ENCODE measurements at places on chromosomes 2 and 18.

DNA sequence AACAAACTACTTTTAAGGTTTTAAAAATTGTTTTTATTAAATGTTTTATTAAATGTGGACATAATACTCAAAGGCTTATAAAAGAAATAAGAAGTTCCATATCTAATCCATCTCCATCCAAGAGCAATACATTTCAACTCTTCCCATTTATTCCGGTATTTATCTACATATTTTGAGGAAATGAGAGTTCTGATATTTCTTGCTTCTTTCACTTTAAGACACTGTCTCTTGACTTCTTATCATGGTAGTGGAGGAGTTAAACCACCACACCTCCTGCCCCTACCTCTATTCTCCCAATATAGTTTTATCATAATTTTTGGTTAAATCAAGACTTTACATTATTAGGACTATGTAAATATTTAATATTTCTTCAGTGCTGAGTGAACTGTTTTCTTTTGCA is 40.7 kb downstream of the TTR start:
- H3K36me3 ChIP-seq: peaks cover 6% of the 10 kb centered on the region
- H3K27ac ChIP-seq: no peak overlapping the region
- H3K27me3 ChIP-seq: peaks cover 12% of the 10 kb centered on the region
- H3K4me1 ChIP-seq: peaks cover 22% of the 10 kb centered on the region

GRCh38 chr2:57376985-57377384 is 669.6 kb upstream of the VRK2 start:
- no peaks in the 10 kb centered on the region for H3K27me3 ChIP-seq
- no peaks in the 10 kb centered on the region for H3K36me3 ChIP-seq
- H3K4me1 ChIP-seq: no peaks in the 10 kb centered on the region
- no peak overlapping the region for H3K27ac ChIP-seq
- H3K4me3 ChIP-seq: no peak overlapping the region

GRCh38 chr2:110866466-110866865 is 134.1 kb downstream of the ACOXL start:
- no peak for DNase-seq
- H3K4me1 ChIP-seq: peaks cover 12% of the 10 kb centered on the region
- peaks cover 2% of the 10 kb centered on the region for H3K27me3 ChIP-seq
- H3K4me3 ChIP-seq: no peak overlapping the region
- no peaks in the 10 kb centered on the region for H3K36me3 ChIP-seq

- no peaks in the 10 kb centered on the region for H3K27me3 ChIP-seq
- peak overlapping the region; percentile 43 for H3K27ac ChIP-seq
- H3K36me3 ChIP-seq: no peaks in the 10 kb centered on the region
- peaks cover 15% of the 10 kb centered on the region for H3K4me1 ChIP-seq
Measured at GRCh38 chr2:42800461-42800962, 8.1 kb upstream of the HAAO start.

GRCh38 chr2:24121066-24121465 is 2.1 kb downstream of the PFN4 start:
- H3K27me3 ChIP-seq: no peaks in the 10 kb centered on the region
- H3K4me3 ChIP-seq: no peak overlapping the region
- H3K4me1 ChIP-seq: peaks cover 13% of the 10 kb centered on the region
- DNase-seq: no peak
- no peak overlapping the region for H3K27ac ChIP-seq

GRCh38 chr2:172278667-172279066 is 148.7 kb upstream of the ITGA6 start:
- DNase-seq: no peak
- no peak overlapping the region for H3K27ac ChIP-seq
- H3K4me1 ChIP-seq: peaks cover 29% of the 10 kb centered on the region
- H3K27me3 ChIP-seq: no peaks in the 10 kb centered on the region
- H3K36me3 ChIP-seq: peaks cover 13% of the 10 kb centered on the region
- no peak overlapping the region for H3K4me3 ChIP-seq

GRCh38 chr2:186612555-186613440 is 22.9 kb downstream of the ITGAV start:
- no peak for DNase-seq
- H3K4me1 ChIP-seq: no peaks in the 10 kb centered on the region
- no peak overlapping the region for H3K4me3 ChIP-seq
- no peaks in the 10 kb centered on the region for H3K27me3 ChIP-seq
- H3K36me3 ChIP-seq: peaks cover 1% of the 10 kb centered on the region
- H3K27ac ChIP-seq: no peak overlapping the region

DNA sequence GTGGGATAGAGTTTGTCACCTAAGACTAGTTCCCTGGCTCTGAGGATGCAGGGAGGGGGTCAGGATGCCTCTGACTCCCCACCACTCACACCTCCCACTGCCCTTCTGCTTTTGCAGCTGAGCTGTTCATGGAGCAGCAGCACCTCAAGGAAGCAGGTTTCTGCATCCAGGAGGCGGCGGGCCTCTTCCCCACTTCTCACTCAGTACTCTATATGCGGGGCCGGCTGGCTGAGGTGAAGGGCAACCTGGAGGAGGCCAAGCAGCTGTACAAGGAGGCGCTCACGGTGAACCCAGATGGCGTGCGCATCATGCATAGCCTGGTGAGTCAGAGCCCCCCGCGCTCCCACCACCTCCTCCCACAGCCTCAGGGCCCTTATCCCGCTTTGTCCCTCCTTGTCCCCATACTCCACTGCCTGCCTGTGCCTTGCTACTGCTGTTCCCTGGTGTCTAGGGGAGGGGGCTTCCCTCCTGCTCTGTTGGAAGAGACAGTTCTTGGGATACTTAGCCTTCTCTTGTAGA is 94.4 kb downstream of the STPG4 start:
- H3K4me1 ChIP-seq: peaks cover 33% of the 10 kb centered on the region
- DNase-seq: no peak
- no peak overlapping the region for H3K4me3 ChIP-seq
- H3K27ac ChIP-seq: no peak overlapping the region
- H3K27me3 ChIP-seq: no peaks in the 10 kb centered on the region

DNA sequence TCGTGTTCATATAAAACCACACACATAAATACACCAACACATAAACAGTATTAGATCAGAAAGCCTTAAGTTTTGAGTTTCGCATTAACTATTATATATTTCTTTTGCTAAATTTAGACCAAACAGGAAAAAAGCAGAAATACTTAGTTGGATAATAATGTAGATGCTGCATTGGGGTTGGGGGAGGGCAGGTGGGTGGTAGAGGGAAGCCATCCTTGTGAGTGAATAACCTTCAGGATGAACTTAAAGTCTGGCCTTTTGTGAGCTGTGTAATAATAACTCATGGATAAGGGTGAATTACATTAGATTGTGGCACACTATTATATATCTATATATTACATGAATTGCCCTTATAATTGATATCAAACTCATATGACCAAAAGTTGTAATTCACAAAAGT is 174.7 kb downstream of the WDR7 start:
- peaks cover 20% of the 10 kb centered on the region for H3K4me1 ChIP-seq
- no peak overlapping the region for H3K4me3 ChIP-seq
- H3K36me3 ChIP-seq: peaks cover 26% of the 10 kb centered on the region
- H3K27ac ChIP-seq: no peak overlapping the region
- no peaks in the 10 kb centered on the region for H3K27me3 ChIP-seq

GRCh38 chr2:73089270-73090030 is 17.9 kb upstream of the SFXN5 start:
- no peak overlapping the region for H3K27ac ChIP-seq
- no peaks in the 10 kb centered on the region for H3K4me1 ChIP-seq
- no peak overlapping the region for H3K4me3 ChIP-seq
- no peaks in the 10 kb centered on the region for H3K27me3 ChIP-seq
- H3K36me3 ChIP-seq: peaks cover 10% of the 10 kb centered on the region

- DNase-seq: no peak
- no peaks in the 10 kb centered on the region for H3K36me3 ChIP-seq
- H3K27me3 ChIP-seq: no peaks in the 10 kb centered on the region
- H3K27ac ChIP-seq: no peak overlapping the region
Measured at GRCh38 chr2:128536925-128537620, 218.4 kb upstream of the HS6ST1 start.

DNA sequence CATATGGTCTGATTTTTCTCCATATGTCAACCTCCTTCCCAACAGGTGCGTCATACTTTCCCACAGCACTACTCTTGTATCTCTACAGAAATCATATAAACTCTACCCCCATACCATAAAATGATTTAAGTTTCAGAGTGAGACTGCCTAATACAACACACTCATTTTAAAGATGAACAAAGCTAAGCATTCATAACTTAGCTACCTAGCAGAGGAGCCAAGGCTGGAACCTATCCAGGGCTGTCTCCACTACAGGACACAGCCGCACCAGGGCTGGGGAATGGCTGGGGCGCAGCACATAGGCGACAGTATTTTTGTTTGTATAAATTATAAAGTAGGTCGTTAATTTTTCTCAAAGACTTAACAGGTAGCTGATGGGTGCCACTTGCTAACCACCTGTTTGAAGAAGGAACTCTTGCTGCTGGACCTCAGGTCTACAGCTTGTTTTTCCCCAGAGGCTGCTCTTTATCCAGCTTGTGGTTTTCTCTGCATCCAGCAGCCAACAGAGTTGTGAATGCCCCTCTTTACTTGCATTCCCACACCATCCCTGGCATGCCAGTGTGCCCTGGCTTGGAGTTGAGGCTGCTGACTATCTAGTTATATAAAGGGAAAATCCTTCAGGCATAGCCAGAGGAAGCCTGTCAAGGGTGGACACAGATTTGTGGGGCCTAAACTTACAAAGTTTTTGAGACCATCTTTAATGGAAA is 62.0 kb downstream of the HNRNPLL start:
- H3K4me3 ChIP-seq: no peak overlapping the region
- H3K36me3 ChIP-seq: no peaks in the 10 kb centered on the region
- peaks cover 6% of the 10 kb centered on the region for H3K27me3 ChIP-seq

- peaks cover 76% of the 10 kb centered on the region for H3K4me1 ChIP-seq
- no peak for DNase-seq
- H3K4me3 ChIP-seq: peak overlapping the region; percentile 96
Measured at GRCh38 chr18:35043207-35043606, 2.0 kb downstream of the MAPRE2 start.

GRCh38 chr2:70974592-70974991 is 3.8 kb upstream of the ANKRD53 start:
- DNase-seq: no peak
- H3K4me3 ChIP-seq: no peak overlapping the region
- H3K27ac ChIP-seq: peak overlapping the region; percentile 19
- H3K4me1 ChIP-seq: peaks cover 16% of the 10 kb centered on the region
- H3K36me3 ChIP-seq: no peaks in the 10 kb centered on the region

- H3K4me1 ChIP-seq: no peaks in the 10 kb centered on the region
- no peak for DNase-seq
Measured at GRCh38 chr2:1618191-1618961, 125.9 kb downstream of the PXDN start.

DNA sequence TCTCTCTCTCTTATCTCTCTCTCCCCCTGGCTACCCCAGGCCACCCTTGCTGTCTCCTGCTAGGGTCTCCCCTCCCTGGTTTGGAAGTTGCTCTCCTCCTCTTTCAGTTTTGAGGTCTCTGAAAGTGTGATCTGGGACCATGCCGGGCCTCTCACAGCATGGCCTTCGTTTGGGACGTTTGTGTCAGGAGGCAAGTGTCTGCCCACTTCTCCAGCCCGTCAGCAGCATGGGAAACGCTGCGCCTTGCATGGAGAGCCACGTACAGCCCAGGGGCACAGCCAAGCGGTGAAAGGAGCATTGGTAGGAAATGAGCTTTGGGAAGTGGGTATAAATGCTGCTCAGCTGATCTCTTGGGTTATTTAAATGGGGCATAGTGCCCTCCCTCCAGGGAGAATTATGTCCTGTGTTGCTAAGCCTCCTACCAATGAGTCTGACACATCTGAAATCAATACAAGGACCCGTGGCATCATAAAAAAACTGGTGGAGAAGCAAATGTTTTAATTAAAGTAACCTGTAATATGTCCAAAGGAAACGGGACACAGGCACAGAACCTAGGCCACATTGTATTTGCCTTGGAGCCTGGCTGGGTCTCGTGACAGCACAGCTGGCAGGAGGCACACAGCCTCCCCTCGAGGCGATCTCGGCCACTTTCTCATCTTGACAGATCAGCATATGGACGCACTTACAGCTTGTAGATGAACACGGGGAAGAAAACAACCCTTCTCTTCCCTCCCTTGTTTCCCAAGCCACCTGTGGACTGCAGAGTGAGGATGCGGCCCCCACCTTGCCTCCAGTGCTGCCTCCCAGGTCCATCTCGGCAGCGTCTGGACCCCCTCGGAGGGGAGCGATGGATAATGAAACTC is 72.7 kb downstream of the SH3RF3 start:
- DNase-seq: no peak
- H3K27me3 ChIP-seq: peaks cover 6% of the 10 kb centered on the region
- H3K36me3 ChIP-seq: no peaks in the 10 kb centered on the region
- H3K27ac ChIP-seq: no peak overlapping the region
- peaks cover 18% of the 10 kb centered on the region for H3K4me1 ChIP-seq

DNA sequence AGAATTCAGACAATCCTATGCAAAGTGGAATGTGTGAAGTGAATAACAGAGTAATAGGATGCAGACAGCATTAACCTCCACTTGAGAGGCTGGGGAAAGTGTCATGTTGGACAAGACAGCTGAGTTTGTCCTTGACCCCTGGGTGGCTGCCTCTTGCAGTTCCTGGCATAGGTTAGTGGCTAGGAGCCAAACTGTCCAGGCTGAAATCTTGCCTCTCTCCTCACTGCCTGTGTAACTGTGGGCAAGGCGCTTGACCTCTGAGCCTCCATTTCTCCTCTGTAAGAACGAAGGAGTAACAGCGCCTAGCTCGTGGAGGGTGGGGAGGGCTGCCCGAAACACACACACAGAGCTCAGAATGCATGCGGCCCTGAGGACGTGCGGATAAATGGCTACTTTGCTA is 34.8 kb upstream of the LDLRAD4 start:
- no peaks in the 10 kb centered on the region for H3K36me3 ChIP-seq
- H3K4me3 ChIP-seq: no peak overlapping the region
- DNase-seq: no peak
- peaks cover 16% of the 10 kb centered on the region for H3K27me3 ChIP-seq
- H3K4me1 ChIP-seq: no peaks in the 10 kb centered on the region

- no peak overlapping the region for H3K4me3 ChIP-seq
- H3K36me3 ChIP-seq: peaks cover 17% of the 10 kb centered on the region
- H3K27me3 ChIP-seq: peaks cover 4% of the 10 kb centered on the region
- no peak for DNase-seq
- peaks cover 2% of the 10 kb centered on the region for H3K4me1 ChIP-seq
Measured at GRCh38 chr2:218046238-218046637, 22.8 kb upstream of the RUFY4 start.

- H3K4me3 ChIP-seq: no peak overlapping the region
- no peaks in the 10 kb centered on the region for H3K27me3 ChIP-seq
- H3K36me3 ChIP-seq: no peaks in the 10 kb centered on the region
- H3K4me1 ChIP-seq: no peaks in the 10 kb centered on the region
Measured at GRCh38 chr18:34543945-34544344, 166.2 kb upstream of the DTNA start.

DNA sequence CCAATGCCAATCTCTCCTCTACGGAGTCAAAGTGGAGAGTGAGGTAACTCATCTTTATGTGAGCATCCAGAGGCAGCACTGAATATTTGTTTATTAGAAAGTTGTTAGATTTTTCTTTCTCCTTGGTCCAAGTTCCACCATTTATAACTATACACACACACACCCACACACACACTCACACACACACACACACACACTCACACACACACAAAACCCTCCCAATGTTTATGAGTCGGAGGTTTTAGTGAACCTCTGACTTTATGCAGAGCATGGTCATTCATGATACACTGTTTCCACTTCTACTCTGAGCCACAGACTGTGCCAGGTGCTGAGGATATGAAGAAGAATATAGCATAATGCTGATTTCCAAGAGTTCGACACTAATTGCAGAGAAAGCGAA is 132.9 kb upstream of the CCDC68 start:
- H3K36me3 ChIP-seq: no peaks in the 10 kb centered on the region
- DNase-seq: no peak
- H3K4me1 ChIP-seq: no peaks in the 10 kb centered on the region
- H3K27ac ChIP-seq: no peak overlapping the region
- no peak overlapping the region for H3K4me3 ChIP-seq

Data from naive thymus-derived CD8-positive, alpha-beta T cell (primary cell).